ENCODE measurements at places on chromosomes 5 and 9.
A peak's percentile ranks its signal among the peaks of the same experiment; 100 is the strongest.

GRCh38 chr5:111774525-111774924 is 17.5 kb upstream of the NREP start:
- H3K4me1 ChIP-seq, result no peaks in the 10 kb centered on the region
- H3K4me3 ChIP-seq, result no peak overlapping the region
- H3K36me3 ChIP-seq, result no peaks in the 10 kb centered on the region
- no peak for DNase-seq
- H3K27ac ChIP-seq, result no peak overlapping the region
- H3K27me3 ChIP-seq, result no peaks in the 10 kb centered on the region

DNA sequence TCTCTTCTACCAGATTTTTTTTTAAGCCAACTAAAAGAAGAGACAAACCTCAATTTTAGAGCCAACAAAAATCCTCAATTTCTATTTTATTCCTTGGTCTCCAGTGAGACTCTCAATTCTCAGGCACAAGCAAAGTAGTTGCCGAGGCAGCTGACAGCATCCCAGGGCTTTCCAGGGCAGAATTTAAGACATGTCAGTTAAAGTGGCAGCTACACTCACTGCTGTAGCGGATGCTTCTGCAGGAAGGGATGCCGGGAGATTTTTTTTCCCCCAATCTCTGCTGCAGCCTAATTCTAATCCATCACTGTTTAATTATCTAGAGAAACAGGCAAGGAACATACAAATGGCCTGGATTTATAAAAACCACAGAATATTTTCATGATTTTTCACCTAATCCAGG is 57.0 kb downstream of the TTC39B start:
- peaks cover 22% of the 10 kb centered on the region for H3K4me1 ChIP-seq
- H3K36me3 ChIP-seq, result no peaks in the 10 kb centered on the region
- peak overlapping the region; percentile 80 for H3K27ac ChIP-seq
- H3K27me3 ChIP-seq, result no peaks in the 10 kb centered on the region
- H3K4me3 ChIP-seq, result no peak overlapping the region
- DNase-seq, result no peak

GRCh38 chr5:37533851-37534250 is 154.7 kb downstream of the WDR70 start:
- peaks cover 3% of the 10 kb centered on the region for H3K36me3 ChIP-seq
- no peak overlapping the region for H3K27ac ChIP-seq
- H3K27me3 ChIP-seq, result no peaks in the 10 kb centered on the region
- no peak for DNase-seq

GRCh38 chr5:172771439-172772111 is 580 bp upstream of the DUSP1 start:
- H3K27ac ChIP-seq, result peak overlapping the region; percentile 100
- no peaks in the 10 kb centered on the region for H3K27me3 ChIP-seq
- DNase-seq, result no peak
- H3K4me1 ChIP-seq, result peaks cover 32% of the 10 kb centered on the region

- no peaks in the 10 kb centered on the region for H3K4me1 ChIP-seq
- no peaks in the 10 kb centered on the region for H3K27me3 ChIP-seq
- no peak for DNase-seq
- H3K27ac ChIP-seq, result no peak overlapping the region
Measured at GRCh38 chr5:68875351-68875750, 218.5 kb upstream of the SLC30A5 start.

GRCh38 chr9:114387680-114388356 is at the start of gene AKNA:
TSS of gene AKNA (minus strand) at chr9:114387982. CDS start at chr9:114381333, 6,649 bp downstream.
- peak; percentile 68 for DNase-seq
- H3K4me1 ChIP-seq, result peaks cover 63% of the 10 kb centered on the region
- no peaks in the 10 kb centered on the region for H3K27me3 ChIP-seq

- no peak for DNase-seq
- no peaks in the 10 kb centered on the region for H3K27me3 ChIP-seq
- H3K36me3 ChIP-seq, result no peaks in the 10 kb centered on the region
- no peak overlapping the region for H3K4me3 ChIP-seq
- no peak overlapping the region for H3K27ac ChIP-seq
- peaks cover 5% of the 10 kb centered on the region for H3K4me1 ChIP-seq
Measured at GRCh38 chr5:74382123-74382855, 258.2 kb downstream of the ENC1 start.

- peaks cover 2% of the 10 kb centered on the region for H3K4me1 ChIP-seq
- no peak overlapping the region for H3K4me3 ChIP-seq
- H3K27me3 ChIP-seq, result no peaks in the 10 kb centered on the region
Measured at GRCh38 chr9:95936579-95937075, 61.1 kb downstream of the ERCC6L2 start.

DNA sequence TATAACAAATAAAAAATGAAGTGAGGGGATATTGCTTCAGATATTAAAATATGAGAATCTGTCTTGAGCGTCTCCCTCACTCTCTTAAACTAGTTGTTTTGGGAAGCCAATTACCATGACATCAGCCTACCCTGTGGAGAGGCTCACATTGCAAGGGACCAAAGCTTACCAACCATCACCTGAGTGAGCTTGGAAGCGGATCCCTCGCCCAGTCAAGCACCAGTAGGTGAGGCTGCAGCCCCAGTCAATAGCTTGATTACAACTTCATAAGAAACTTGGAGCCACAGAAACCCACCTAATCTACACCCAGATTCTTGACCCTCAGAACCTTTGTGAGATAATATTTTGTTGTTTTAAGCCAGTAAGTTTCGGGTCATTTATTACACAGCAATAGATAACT is 206.2 kb downstream of the CEMIP2 start:
- no peak overlapping the region for H3K4me3 ChIP-seq
- H3K36me3 ChIP-seq, result no peaks in the 10 kb centered on the region
- H3K27me3 ChIP-seq, result no peaks in the 10 kb centered on the region

DNA sequence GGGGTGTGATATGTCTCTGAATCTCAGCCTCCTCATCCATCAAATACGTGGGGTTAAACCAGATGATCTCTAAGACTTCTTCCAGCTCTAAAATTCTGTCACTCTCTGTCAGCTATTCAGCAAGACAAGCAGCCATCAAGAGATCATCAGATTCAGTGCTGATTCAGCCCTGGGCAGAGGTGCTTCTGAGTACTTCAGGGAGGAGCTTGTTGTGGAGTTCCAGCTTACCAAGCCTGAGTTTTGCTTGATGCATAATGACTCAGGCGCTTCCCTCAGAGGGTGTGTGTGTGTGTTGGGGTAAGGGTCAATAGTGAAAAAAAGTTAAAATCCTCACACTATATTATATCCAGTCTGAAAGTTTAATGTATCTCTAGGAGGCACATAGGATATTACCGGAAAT is 29.6 kb upstream of the TAF1L start:
- H3K36me3 ChIP-seq, result no peaks in the 10 kb centered on the region
- no peaks in the 10 kb centered on the region for H3K4me1 ChIP-seq
- H3K27me3 ChIP-seq, result no peaks in the 10 kb centered on the region

DNA sequence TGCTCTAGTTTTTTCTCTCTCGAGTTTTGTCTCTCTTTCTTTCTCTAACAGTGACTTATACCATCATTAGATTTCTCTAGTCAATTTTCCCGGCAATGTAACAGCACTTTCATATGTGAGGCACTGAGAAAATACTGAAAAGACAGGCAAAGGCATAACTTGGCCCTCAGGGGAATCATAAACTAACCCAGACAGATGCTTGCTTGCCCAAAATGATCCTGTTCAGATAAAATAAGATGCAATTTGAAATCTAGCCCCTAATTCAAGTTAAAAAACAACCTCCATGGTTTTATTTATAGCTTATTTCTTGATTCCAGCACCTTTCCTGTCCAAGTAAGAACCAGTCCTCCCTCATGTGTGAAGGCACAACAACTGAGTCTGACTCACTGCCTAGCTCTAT is 294.6 kb downstream of the GAS1 start:
- H3K36me3 ChIP-seq, result no peaks in the 10 kb centered on the region
- H3K27ac ChIP-seq, result no peak overlapping the region
- H3K27me3 ChIP-seq, result no peaks in the 10 kb centered on the region
- H3K4me1 ChIP-seq, result no peaks in the 10 kb centered on the region

- H3K36me3 ChIP-seq, result no peaks in the 10 kb centered on the region
- DNase-seq, result no peak
- no peaks in the 10 kb centered on the region for H3K27me3 ChIP-seq
- H3K4me1 ChIP-seq, result no peaks in the 10 kb centered on the region
Measured at GRCh38 chr9:89677702-89678395, 73.0 kb downstream of the GADD45G start.

DNA sequence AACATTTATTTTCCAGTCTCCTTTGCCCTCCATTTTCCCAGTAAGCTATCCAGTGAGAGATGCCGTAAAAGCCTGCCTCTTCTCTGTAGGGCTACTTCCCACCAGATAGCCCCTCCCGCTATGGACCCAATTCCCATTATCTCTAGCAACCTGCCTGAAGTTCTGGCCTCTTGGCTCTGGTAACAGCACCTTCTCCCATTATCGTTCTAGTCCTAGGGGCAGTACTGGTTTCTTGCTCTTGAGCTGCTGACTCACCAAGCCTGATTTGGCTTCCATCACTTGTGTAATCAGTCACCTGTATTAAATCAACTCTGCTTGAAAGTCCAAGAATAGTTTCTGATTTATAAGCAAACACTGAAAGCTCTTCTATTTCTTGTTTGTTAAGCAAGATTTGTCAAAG is 42.8 kb upstream of the PARP8 start:
- no peak for DNase-seq
- H3K27me3 ChIP-seq, result no peaks in the 10 kb centered on the region
- H3K4me3 ChIP-seq, result no peak overlapping the region
- H3K36me3 ChIP-seq, result no peaks in the 10 kb centered on the region
- no peak overlapping the region for H3K27ac ChIP-seq
- no peaks in the 10 kb centered on the region for H3K4me1 ChIP-seq

GRCh38 chr5:113689647-113690046 is 176.2 kb downstream of the YTHDC2 start:
- H3K36me3 ChIP-seq, result no peaks in the 10 kb centered on the region
- H3K27me3 ChIP-seq, result no peaks in the 10 kb centered on the region
- H3K27ac ChIP-seq, result no peak overlapping the region
- no peak overlapping the region for H3K4me3 ChIP-seq

- H3K36me3 ChIP-seq, result peaks cover 10% of the 10 kb centered on the region
- peak overlapping the region; percentile 94 for H3K27ac ChIP-seq
- peak overlapping the region; percentile 73 for H3K4me3 ChIP-seq
- DNase-seq, result no peak
- H3K27me3 ChIP-seq, result no peaks in the 10 kb centered on the region
Measured at GRCh38 chr9:128921881-128922763, 1.3 kb downstream of the PHYHD1 start.

All from ascending aorta (tissue), 2 donors.